Glutamatergic neuron (in vitro differentiated cells): ENCODE measurements at places on chromosomes 1 and 21. TPM values are rescaled to one million over a fixed set of nuclear protein-coding genes. Genes with fewer than 3 reads are reported as not detected.

DNA sequence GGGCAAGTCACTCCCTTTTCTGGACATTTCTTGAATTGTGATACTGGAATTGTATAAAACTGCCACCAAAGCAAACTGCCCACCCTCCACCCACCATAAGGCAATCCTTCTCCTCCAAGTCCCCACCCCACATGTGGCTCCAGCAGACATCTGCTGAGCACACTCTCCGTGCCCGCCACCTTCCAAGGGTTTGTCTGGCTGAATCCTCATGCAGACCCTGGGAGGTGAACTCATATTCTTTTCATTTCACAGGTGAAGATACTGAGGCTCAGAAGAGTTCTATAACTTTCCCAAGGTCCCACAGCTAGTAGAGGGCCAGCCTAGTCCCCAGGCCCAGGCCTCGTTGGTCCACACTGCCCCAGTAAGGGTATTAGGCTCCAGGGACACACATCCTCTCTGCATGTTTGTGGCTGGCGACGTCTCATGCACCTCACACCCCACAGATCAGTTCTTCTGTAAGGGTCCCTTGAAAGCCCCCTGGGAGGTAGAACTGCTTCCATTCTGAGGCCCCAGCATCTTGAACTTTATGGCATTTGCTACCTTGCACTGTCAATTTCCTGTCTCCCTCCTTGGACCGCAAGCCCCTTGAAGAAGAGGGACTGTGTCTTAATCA is 14.1 kb downstream of the CNTN2 start:
- DNase-seq: no peak

GRCh38 chr1:31445951-31446350 is 32.9 kb downstream of the SERINC2 start:
- DNase-seq: no peak

GRCh38 chr1:51649593-51650091 is 32.8 kb downstream of the OSBPL9 start:
- DNase-seq: no peak

TCEA3 gene
- total RNA-seq: 0.83 TPM

GRCh38 chr1:89540406-89540970 is 15.9 kb downstream of the LRRC8B start:
- no peak for DNase-seq

GRCh38 chr1:233656032-233656635 is 42.2 kb downstream of the KCNK1 start:
- DNase-seq: no peak

CD5L gene
- not detected for total RNA-seq

- no peak for DNase-seq
Measured at GRCh38 chr1:205306929-205307566, 14.5 kb downstream of the NUAK2 start.

DNA sequence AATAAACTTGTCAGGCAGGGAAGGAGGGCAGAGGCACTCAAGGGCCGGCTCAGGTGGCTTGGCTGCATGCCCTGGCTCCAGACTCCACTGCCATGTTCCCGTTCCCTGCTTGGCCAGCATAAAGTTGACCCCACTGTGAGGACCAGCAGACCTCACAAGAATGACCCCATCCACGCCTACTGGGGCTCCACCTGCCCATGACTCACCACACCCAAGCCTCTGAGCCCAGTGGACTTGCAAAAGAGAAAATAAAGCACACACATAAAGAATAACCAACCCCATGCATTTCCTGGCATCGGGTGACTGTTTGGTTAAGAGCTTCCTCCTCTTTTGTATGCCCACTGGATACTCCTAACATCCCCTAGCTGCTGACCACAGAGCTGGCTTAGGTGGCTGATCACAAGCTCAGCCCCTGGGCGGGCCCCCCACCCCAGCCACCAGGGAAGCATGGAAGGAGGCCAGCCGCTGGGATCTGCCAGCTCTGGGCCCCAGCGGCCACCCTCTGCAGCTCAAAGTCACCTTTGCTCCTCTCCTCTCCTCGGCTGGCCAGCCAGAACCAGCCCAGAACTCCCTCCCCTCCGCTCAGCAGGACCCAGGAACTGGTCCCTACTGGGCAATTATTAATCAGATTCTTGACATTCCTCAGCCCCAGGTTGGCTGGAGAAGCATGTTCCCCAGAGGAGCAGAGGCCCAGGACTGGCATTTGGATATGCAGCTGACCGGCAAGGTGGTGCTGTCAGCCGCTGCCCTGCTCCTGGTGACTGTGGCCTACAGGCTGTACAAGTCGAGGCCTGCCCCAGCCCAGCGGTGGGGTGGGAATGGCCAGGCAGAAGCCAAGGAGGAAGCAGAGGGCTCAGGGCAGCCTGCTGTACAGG is at the start of gene KLHDC7A:
Gene KLHDC7A (plus strand): TSS at position 616 of the 875 bp plus-strand sequence. CDS start 52 bp downstream, at position 668.
- no peak for DNase-seq
